ENCODE measurements at places on chromosomes 12 and 14.

GRCh38 chr14:49621114-49621881 is 699 bp downstream of the MGAT2 start:
- DNase-seq = no peak

- DNase-seq = no peak
Observed at GRCh38 chr12:52577316-52577715, 3.7 kb upstream of the KRT74 start.

DNA sequence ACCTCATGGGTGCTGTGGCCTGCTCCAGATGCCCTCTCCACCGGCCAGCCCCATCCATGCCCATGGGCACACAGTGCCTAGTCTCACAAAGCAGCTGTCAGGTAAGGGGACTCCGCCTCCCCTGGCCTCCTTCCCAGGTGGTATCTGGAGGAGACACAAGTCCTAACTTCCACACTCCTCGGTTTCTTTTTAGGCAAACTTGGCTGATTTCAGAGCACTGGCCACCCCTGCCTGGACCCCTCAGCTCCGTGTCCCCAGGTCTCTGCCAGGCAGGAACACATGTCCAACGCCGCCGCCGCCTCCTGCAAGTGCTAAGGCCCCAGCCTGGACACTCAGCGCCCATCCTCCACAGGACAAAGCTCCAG is 324.1 kb upstream of the DIO3 start:
- no peak for DNase-seq

GRCh38 chr12:58463051-58463450 is 457.3 kb downstream of the LRIG3 start:
- DNase-seq = no peak

- DNase-seq = no peak
Observed at GRCh38 chr12:121797937-121798786, 4.7 kb upstream of the RHOF start.

GRCh38 chr14:33480887-33481184 is 470.0 kb downstream of the EGLN3 start:
- no peak for DNase-seq

GRCh38 chr12:27894309-27894708 is 78.2 kb downstream of the PTHLH start:
- no peak for DNase-seq

- no peak for DNase-seq
Observed at GRCh38 chr14:50826681-50827080, 4.3 kb downstream of the NIN start.

DNA sequence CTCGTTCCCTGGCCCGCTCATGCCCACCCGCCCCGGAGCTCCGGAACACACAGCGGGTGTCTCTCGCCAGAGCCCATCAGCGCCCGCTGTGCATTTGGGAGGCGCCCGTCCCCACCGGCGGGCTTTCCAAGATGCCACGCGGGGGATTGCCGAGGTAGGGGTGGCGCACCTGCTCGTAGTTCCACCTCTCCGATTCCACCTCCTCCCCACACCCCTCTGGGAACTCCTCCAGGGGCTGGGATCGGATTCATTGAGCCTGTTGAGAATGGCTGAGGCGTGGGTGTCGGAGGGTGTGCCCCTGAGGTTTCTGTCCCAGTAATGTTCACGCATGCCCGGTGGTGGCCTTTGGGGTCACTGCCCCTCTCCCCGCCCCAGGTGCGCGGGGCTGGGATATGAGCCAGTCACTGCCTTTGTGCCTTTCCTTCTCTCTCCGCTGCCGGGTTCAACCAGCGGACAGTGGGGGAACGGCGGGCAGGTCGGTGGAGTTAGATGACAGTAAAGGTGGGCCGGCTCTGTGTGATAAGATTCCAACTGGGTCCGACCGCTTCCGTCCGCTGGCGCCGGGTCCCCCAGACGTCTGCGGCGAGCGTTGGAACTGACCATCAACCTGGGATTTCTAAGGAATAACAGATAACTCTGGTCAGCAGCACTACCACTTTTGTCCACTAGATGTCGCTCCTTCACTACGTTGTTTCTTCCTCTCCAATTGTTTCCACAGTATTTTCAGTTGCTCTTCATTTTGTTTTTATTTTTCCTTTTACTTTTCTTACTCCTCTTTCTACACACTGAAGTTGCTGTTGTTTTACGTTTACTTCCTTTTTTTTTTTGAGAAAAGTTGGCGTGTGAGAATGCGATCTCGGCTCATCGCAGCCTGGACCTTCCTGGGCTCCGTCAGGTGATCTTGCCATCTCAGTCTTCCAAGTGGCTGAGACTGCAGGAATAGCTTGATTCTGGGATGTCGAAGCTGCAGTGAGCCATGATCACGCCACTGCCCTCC is 178.1 kb upstream of the ALG10B start:
- DNase-seq = peak; percentile 91

GRCh38 chr12:93109551-93110203 is 180.6 kb upstream of the EEA1 start:
- peak; percentile 71 for DNase-seq

GRCh38 chr12:56315249-56315621 is 553 bp downstream of the CNPY2 start:
- peak; percentile 5 for DNase-seq

- no peak for DNase-seq
Observed at GRCh38 chr12:71190822-71191221, 33.0 kb upstream of the TSPAN8 start.

- no peak for DNase-seq
Observed at GRCh38 chr12:62739266-62740015, 195.5 kb downstream of the PPM1H start.

DNA sequence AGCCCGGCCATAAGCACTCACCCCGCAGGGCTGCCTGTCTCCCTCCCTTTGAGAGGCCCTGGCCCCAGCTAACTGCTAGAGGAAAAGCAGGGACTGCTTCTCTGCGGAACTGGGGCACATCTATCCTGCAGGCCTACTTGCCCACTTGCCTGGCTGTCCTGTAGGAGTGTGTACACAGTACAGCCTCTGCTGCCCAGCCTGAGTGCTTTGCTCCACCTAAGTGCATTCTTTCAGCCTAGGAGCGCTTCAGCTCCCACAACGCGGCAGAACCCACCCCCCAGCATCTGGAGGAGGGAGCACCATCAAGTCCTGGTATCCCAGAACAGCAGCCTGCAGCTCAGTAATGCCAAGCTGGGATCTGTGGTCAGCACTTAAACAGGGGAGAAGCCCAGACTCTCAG is 79.9 kb upstream of the CD163 start:
- no peak for DNase-seq

DNA sequence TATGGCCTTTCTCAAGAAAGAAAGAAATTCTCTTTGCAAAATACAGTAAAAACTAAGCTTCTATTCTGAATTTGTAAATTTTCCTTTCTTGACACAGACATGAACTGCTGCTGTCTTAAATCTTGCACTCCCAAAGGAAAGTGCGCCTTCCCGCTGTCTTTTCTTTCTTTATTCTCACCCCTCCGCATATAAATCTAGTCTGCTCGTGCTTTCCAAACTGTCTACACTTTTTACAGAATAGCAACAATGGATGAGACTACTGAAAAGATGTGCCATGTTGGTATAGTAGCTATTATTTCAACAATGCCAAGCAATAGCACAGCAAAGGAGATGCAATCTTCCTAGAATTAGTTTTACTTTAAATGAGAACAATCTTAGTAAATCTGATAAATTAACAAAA is 328.8 kb upstream of the PDE3A start:
- DNase-seq = no peak

- DNase-seq = no peak
Observed at GRCh38 chr14:93062890-93063289, 52.8 kb downstream of the ITPK1 start.

GRCh38 chr14:92310776-92311375 is 12.1 kb upstream of the SLC24A4 start:
- DNase-seq = no peak

GRCh38 chr12:118582863-118583262 is 206.5 kb downstream of the SUDS3 start:
- no peak for DNase-seq

DNA sequence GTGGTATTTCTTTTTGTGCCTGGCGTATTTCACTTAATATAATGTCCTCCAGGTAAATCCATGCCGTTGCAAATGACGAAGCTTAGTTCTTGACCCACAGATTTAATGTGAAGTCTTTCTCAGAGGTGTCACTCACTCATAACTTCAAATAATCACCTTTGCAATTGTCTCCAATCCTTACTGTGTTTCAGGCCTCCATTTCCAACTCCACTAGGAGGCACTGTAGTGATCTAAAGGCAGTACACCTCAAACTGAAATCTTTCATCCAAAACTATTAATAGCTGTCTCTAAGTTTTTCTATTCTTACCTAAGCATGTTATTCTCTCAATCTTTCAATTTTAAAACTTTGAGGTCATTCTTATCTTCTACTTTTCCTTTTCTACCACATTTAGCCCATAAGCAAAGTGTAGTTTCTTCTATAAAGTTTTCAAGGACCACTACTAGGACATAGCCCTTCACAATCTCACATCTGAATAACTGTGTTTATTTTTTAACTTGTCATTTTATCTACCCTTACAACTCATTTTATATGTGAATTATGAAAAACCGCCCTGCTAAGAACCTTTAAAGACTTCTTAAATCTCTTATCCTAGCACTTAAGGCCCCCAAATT is 25.5 kb upstream of the FBXO34 start:
- peak; percentile 32 for DNase-seq

GRCh38 chr12:75489613-75490210 is 9.2 kb downstream of the GLIPR1 start:
- peak; percentile 50 for DNase-seq

DNA sequence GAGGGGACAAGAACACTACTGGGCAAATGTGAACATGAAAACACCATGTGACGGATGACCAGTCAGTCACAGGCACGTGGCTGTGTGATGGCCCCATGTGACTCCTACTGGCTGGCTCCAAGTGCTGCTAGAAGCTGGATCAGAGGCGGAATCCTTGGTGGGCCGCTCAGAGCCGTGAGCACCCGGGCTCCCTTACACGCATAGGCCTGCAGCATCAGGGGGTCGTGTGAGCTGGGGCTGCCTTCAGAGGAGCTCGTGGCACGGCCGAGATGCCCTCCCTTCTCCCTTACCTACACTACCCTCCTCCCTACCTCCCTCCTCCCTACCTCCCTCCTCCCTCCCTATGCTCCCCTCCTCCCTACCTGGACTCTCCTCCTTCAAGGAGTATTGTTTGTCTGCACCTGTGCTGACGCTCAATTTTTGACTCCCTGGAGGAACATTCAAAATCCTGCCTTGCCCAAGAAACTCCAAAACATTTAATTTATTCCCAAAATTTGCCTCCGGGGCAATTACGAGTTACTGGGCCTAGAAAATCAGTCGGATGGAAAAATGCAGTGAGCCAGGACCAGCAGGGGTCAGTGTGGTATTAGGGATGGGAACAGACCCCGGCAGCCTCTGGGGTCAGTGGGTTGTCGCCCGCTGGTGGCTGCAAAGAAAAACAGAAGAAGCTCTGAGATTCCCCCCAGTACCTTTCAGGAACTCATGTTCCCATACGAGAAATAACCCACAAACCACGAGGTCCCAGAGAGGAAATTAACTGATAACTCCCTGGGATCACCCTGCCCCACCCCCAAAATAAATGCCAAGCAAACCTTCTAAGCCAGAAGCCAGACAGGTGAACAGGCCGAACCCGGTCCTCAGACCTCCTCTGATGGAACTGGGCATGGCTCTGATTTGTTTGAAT is 61.3 kb downstream of the C14orf132 start:
- peak; percentile 71 for DNase-seq

DNA sequence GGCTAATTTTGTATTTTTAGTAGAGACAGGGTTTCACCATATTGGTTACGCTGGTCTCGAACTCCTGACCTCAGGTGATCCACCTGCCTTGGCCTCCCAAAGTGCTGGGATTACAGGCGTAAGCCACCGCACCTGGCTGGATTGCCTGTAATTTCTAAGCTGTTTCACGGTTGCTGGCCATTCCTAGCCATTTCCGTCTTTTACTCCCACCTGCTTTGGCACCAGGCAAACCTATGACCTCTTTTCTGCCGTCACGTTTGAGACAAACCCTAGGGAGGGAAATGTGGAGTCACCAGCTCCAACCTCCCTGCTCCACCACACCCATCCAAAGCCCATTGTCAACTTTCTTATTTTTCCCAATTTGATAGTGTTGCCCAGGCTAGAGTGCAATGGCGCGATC is 1.2 kb downstream of the GPR132 start:
- no peak for DNase-seq

DNA sequence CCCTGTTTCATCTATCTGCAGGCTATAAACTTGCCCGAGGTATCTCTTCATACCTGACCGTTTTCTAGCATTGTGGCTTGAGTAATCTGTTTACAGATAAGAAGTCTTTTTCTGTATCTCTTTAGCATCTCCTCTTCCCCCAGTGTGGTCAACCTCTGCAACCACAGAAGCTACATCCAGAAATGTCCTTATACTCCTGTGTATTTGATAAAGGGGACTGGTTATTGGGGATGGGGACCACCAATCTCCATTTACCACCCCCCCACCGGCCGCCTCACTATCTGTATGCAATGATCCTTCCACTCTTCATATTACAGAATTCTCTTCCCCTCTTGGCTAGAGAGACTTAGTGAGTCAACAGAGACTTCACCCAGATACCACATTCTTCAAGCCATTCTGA is 3.4 kb upstream of the RPAP3 start:
- no peak for DNase-seq

GRCh38 chr12:120413901-120414695 is 23.8 kb upstream of the COX6A1 start:
- no peak for DNase-seq

DNA sequence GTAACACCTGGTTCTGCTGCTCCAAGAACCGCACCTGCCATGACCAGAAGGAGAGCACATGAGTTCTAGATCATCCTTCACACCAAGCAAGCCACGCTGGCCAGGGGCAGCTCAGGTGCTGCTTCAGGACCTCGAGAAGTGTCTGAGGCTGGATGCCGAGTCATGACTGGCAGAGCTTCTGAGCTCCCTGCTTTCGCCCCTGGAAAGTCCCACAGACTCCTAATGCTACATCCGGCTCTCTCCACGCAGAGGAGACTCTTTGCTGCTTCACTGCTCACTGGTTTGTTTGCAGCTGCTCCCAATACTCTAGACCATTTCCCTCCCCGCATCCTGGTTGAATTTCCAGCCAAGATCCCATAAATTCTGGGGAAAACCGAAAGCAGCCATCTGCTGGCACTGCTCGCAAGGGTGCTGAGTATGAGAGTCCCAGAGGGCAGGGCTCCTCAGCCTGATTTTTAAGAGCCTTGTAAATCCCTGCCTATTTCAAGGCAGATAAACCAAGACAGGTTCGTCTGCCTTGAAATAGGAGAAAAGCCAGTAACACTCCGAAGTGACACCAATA is 1.4 kb downstream of the KRT2 start:
- DNase-seq = peak; percentile 37

GRCh38 chr14:64225151-64225757 is 68.9 kb downstream of the ESR2 start:
- no peak for DNase-seq

- DNase-seq = peak; percentile 24
Observed at GRCh38 chr14:88765130-88765529, 27.6 kb downstream of the EML5 start.

GRCh38 chr12:19959353-19959752 is 409.0 kb upstream of the PDE3A start:
- no peak for DNase-seq

DNA sequence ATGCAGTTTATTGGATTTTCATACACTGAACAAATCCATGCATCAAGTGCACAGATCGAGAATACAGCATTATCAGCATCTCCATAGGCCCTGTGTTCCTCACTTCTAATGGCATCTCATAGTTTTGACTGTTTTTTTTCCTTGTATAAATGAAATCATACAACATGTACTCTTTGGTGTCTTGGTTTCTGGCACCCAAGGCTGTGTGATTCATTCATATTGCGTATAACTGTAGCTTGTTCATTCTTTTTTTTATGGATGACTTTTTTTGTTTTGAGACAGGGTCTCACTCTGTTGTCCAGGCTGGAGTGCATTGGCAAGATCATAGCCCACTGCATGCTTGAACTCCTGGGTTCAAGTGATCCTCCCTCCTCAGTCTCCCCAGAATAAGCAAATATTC is 14.3 kb downstream of the RASSF8 start:
- no peak for DNase-seq
